Central memory CD8-positive, alpha-beta T cell (primary cell): ENCODE measurements at places on chromosomes 1 and 21.
A peak's percentile ranks its signal among the peaks of the same experiment; 100 is the strongest.

DNA sequence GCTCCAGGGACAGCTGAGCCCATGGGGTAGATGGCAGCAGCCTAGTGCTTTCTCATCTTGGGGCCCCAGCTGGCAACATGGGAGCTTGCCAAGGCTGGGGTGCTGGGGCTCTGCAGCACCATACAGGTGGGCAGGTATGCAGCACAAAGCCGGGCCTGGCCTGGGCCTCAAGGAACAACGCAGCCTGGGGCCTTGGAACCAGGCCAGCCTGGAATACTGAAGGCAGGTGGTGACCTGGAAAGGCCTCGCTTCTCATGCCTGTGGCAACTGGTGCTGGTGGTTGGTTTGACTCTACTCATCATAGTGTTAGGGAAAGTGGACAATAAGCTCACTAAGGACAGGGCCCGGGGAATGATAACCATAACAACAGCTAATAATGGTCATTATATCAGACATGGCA, 27.0 kb upstream of the SDHB start:
- no peaks in the 10 kb centered on the region for H3K36me3 ChIP-seq
- no peak overlapping the region for H3K27ac ChIP-seq
- DNase-seq, result no peak

GRCh38 chr1:75640137-75640536, 29.2 kb upstream of the SLC44A5 start:
- DNase-seq, result no peak
- H3K4me3 ChIP-seq, result no peak overlapping the region
- H3K36me3 ChIP-seq, result no peaks in the 10 kb centered on the region
- no peak overlapping the region for H3K27ac ChIP-seq
- H3K27me3 ChIP-seq, result peaks cover 9% of the 10 kb centered on the region

- no peaks in the 10 kb centered on the region for H3K4me1 ChIP-seq
- no peak for DNase-seq
- no peak overlapping the region for H3K4me3 ChIP-seq
- peaks cover 16% of the 10 kb centered on the region for H3K36me3 ChIP-seq
- no peaks in the 10 kb centered on the region for H3K27me3 ChIP-seq
- no peak overlapping the region for H3K27ac ChIP-seq
These were observed 11.0 kb downstream of the TMEM201 start for GRCh38 chr1:9599741-9600140.

DNA sequence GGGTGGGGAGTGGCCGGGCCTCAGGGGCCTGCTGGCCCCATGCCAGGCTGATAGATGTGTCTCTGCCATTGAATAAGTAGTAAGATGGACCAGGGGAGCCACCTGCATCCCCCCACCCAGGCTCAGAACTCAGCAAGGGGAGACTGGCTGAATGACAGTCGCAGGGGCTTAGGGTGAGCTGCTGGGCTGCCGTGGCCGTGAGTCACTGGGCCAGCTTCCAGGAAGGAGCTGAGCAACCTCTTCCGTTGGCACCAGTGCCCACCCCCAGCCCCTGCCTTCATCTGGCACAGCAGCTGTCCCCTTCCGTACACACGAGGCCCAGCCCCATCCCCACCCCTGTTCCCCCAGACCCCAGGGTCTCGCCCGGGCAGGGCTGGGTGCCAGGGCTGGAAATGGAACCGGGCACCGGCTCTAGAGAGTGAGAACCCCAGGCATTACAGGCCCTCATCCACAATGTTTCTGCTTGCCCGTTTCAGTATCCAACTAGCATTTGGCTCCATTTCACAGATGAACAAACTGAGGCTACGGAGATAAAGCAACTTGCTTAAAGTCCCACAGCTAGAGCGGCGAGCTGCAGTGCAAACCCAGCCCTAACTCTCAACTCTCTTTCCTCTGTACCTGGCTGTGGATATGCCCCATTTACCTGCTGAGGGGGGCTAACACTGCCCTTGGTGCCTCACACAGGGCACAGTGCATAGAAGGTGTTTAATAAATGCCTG, 10.2 kb downstream of the WNT4 start:
- no peaks in the 10 kb centered on the region for H3K27me3 ChIP-seq
- no peak overlapping the region for H3K4me3 ChIP-seq
- no peak for DNase-seq
- no peaks in the 10 kb centered on the region for H3K4me1 ChIP-seq
- no peaks in the 10 kb centered on the region for H3K36me3 ChIP-seq

- peaks cover 3% of the 10 kb centered on the region for H3K36me3 ChIP-seq
- H3K4me1 ChIP-seq, result no peaks in the 10 kb centered on the region
- H3K27me3 ChIP-seq, result no peaks in the 10 kb centered on the region
- no peak overlapping the region for H3K4me3 ChIP-seq
- no peak overlapping the region for H3K27ac ChIP-seq
These were observed 6.5 kb upstream of the FTCD start for GRCh38 chr21:46161633-46162592.

DNA sequence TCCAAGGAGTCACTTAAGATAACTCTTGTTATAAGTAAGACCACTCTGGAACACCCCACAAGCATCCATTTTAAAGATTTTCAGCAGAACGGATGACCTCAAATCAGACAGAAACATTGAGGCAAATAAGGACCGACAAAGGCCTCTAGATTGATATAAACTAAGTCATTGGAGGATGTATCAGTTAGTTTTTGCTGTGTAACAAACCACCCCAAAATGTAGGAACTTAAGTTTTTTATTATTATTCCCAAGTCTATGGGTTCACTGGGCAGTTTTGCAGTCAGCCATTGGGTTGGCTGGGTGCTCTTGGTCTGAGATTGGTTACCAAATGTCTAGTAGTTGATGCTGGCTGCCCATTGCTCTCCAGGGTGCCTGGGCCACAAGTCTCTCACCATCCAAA, 311.8 kb downstream of the SIPA1L2 start:
- H3K36me3 ChIP-seq, result no peaks in the 10 kb centered on the region
- no peak overlapping the region for H3K27ac ChIP-seq
- no peaks in the 10 kb centered on the region for H3K27me3 ChIP-seq
- H3K4me1 ChIP-seq, result no peaks in the 10 kb centered on the region

- DNase-seq, result no peak
- peaks cover 29% of the 10 kb centered on the region for H3K36me3 ChIP-seq
- peak overlapping the region; percentile 88 for H3K27ac ChIP-seq
- no peak overlapping the region for H3K4me3 ChIP-seq
- peaks cover 32% of the 10 kb centered on the region for H3K4me1 ChIP-seq
These were observed 86.9 kb downstream of the CD247 start for GRCh38 chr1:167431261-167431908.

DNA sequence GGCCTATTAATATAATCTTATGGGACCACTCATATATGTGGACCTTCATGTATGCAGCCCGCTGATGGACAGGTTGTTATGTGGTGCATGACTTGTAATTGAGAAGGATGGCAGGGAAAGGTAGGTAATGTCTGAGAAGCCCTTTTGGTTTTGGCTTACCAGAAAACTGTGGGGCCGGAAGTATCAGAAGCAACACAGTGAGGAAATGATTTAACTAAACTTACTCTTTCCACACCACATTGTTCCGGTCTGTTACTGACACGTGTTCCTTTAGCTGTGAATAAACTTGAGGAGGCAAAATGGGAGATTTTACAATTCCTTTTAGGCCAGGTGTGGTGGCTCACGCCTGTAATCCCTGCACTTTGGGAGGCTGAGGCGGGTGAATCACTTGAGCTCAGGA, 32.4 kb downstream of the KIF1B start:
- H3K27me3 ChIP-seq, result no peaks in the 10 kb centered on the region
- H3K27ac ChIP-seq, result peak overlapping the region; percentile 32
- peaks cover 12% of the 10 kb centered on the region for H3K4me1 ChIP-seq

DNA sequence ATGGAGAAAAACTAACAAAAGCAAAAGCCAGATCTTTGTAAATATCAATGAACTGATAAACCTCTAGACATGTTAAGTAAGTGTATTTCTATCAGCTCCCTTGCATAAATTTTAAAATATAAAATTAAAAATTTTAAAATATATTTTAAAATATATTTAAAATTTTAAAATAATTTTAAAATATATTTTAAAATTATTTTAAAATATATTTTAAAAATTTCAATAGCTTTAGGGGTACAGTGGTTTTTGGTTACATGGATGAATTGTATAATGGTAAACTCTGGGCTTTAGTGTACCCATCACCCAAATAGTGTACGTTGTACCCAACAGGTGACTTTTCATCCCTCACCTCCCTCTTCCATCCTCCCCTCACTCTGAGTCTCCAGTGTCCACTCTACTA, 279.2 kb downstream of the SDCCAG8 start:
- H3K27ac ChIP-seq, result no peak overlapping the region
- H3K4me3 ChIP-seq, result no peak overlapping the region
- H3K4me1 ChIP-seq, result peaks cover 7% of the 10 kb centered on the region
- no peak for DNase-seq

DNA sequence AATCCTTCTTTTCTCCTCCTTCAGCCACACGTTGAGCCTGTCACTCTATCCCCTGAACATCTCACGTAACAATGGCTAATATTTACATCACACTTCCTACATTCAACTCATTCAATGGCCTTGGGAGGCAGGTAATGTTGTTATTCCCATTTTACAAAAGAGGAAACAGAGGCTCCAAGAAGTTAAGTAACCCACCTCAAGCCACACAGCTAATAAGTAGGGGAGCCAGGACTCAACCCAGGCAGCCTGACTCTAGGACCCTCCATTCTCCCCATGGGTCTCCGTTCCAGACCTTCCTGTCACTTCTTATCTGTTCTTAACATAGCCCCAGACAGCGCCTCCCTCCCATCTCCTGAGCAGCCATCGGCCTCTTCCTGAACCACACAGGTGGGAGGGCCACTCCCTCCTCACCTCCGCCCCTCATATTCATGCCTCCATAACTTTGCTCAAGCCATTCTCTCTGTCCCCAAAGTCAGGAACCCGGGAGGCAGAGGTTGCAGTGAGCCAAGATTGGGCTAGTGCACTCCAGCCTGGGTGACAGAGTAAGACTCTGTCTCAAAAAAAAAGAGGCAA, 2.2 kb downstream of the PADI4 start:
- H3K4me1 ChIP-seq, result no peaks in the 10 kb centered on the region
- peaks cover 77% of the 10 kb centered on the region for H3K27me3 ChIP-seq
- H3K27ac ChIP-seq, result no peak overlapping the region
- DNase-seq, result no peak
- no peaks in the 10 kb centered on the region for H3K36me3 ChIP-seq

- no peak for DNase-seq
- peak overlapping the region; percentile 19 for H3K4me3 ChIP-seq
- H3K27ac ChIP-seq, result peak overlapping the region; percentile 84
- H3K27me3 ChIP-seq, result no peaks in the 10 kb centered on the region
- peaks cover 53% of the 10 kb centered on the region for H3K36me3 ChIP-seq
These were observed 9.0 kb downstream of the ATP8B2 start for GRCh38 chr1:154334079-154335024.

- no peaks in the 10 kb centered on the region for H3K36me3 ChIP-seq
- no peaks in the 10 kb centered on the region for H3K4me1 ChIP-seq
- H3K27me3 ChIP-seq, result no peaks in the 10 kb centered on the region
- H3K27ac ChIP-seq, result no peak overlapping the region
These were observed 29.5 kb downstream of the PIK3R3 start for GRCh38 chr1:46102769-46103476.

GRCh38 chr1:197024460-197024859, 42.6 kb downstream of the F13B start:
- no peaks in the 10 kb centered on the region for H3K4me1 ChIP-seq
- H3K27ac ChIP-seq, result no peak overlapping the region
- H3K27me3 ChIP-seq, result peaks cover 17% of the 10 kb centered on the region
- H3K4me3 ChIP-seq, result no peak overlapping the region
- no peak for DNase-seq

DNA sequence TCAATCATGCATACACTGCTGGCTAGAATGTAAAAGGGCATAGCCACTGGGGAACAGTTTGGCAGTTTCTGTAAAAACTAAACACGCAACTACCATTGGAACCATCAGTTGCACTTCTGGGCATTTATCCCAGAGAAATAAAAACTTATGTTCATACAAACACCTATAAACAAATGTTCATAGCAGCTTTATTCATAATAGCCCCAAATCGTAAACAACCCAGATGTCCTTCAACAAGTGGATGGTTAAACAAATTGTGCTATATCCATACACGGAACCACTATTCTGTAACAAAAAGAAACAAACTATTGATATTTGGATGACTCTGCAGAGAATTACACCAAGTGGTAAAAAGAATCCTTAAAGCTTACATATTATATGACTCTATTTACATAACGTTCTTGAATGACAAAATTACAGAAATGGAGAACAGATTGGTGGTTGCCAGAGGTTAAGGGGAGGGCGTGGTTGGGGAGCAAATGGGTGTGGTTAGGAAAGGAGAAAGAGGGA, 22.8 kb downstream of the LACTBL1 start:
- H3K4me1 ChIP-seq, result no peaks in the 10 kb centered on the region
- H3K27ac ChIP-seq, result no peak overlapping the region
- peaks cover 57% of the 10 kb centered on the region for H3K27me3 ChIP-seq
- H3K4me3 ChIP-seq, result no peak overlapping the region
- peaks cover 2% of the 10 kb centered on the region for H3K36me3 ChIP-seq

GRCh38 chr1:56202796-56203492, 376.4 kb downstream of the PLPP3 start:
- no peaks in the 10 kb centered on the region for H3K36me3 ChIP-seq
- no peaks in the 10 kb centered on the region for H3K27me3 ChIP-seq
- no peaks in the 10 kb centered on the region for H3K4me1 ChIP-seq
- H3K4me3 ChIP-seq, result no peak overlapping the region
- no peak overlapping the region for H3K27ac ChIP-seq
- DNase-seq, result no peak

DNA sequence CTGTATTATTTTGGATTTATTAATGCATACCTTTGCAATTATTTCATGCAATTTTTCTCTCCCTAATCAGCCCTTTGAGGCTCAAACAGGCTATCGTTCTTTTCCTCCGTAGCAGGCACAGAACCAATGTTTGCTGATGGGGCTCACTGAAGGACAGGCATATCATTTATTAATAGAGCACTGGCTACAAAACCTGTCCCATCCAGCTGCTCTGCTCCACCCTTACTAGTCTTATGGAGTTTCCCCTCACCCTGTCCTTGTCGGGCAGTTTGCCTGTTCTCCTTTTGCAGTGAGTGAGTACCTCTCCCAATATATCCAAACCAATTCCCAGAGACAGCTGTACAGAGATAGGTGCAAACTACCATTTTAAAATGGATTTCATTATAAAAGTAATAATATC, 16.6 kb upstream of the FCAMR start:
- H3K4me1 ChIP-seq, result no peaks in the 10 kb centered on the region
- no peak for DNase-seq
- H3K4me3 ChIP-seq, result no peak overlapping the region
- peaks cover 73% of the 10 kb centered on the region for H3K27me3 ChIP-seq
- H3K27ac ChIP-seq, result no peak overlapping the region

DNA sequence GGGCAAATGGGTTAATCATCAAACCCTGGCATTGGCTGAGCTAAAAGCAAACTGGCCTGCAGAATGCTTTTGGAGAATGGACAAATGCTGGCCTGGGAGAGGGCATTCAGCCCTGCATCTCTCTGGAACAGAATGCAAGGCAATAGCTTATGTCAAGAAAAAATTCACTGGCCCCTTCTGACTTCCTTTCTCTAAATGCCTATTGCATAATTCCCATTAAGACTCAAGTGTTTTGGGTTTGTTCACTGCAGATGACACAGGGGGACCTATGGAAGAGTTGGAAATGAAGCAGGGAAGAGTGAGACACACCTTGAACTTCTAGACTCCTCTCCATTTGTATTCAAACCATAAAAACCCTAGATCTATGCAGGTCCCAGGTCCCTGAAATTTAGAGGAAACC, 15.9 kb downstream of the PEA15 start:
- no peaks in the 10 kb centered on the region for H3K4me1 ChIP-seq
- H3K4me3 ChIP-seq, result no peak overlapping the region
- peak overlapping the region; percentile 79 for H3K27ac ChIP-seq
